ENCODE measurements at places on chromosomes 5 and 9.

GRCh38 chr5:83414601-83415000 lies 56.9 kb upstream of the VCAN start:
- no peak for DNase-seq

GRCh38 chr5:79893485-79893884 lies 97.6 kb downstream of the MTX3 start:
- no peak for DNase-seq

- no peak for DNase-seq
These were observed 59.1 kb downstream of the C9orf152 start for GRCh38 chr9:110148891-110149290.

- no peak for DNase-seq
These were observed 849.9 kb downstream of the MAT2B start for GRCh38 chr5:164355267-164355830.

- DNase-seq, result no peak
These were observed 19.6 kb downstream of the CRB2 start for GRCh38 chr9:123375469-123376132.
